Sigmoid colon (tissue), 7 donors: ENCODE measurements at places on chromosomes 7 and 10.
A peak's percentile ranks its signal among the peaks of the same experiment; 100 is the strongest.

- no peak for DNase-seq
Observed at GRCh38 chr10:79463578-79464496, 18.4 kb upstream of the ZCCHC24 start.

GRCh38 chr10:70560511-70560941, 42.0 kb downstream of the PRF1 start:
- peak; percentile 45 for DNase-seq

- no peak for DNase-seq
Observed at GRCh38 chr7:105355701-105356100, 33.0 kb downstream of the SRPK2 start.

GRCh38 chr7:53993224-53993623, 549.0 kb upstream of the VSTM2A start:
- no peak for DNase-seq

DNA sequence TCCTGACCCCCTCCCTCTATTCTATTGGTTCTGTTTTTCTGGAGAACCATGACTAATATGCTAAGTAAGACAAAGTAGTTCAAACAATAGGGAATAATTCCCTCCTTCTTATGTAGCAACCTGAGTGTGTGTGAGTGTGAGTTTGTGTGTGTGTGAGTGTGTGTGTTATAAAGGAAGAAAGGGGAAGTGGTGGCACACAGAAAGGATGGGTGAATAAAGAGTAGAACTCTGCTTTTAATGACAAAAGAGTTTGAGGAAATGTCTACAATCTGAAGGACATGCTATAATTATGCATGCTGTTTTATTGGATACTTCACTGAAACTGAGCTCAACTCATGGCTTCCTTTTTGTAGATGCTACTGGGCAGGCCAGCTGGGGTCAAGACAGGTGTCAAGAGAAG, 489.5 kb downstream of the REEP3 start:
- DNase-seq = no peak

DNA sequence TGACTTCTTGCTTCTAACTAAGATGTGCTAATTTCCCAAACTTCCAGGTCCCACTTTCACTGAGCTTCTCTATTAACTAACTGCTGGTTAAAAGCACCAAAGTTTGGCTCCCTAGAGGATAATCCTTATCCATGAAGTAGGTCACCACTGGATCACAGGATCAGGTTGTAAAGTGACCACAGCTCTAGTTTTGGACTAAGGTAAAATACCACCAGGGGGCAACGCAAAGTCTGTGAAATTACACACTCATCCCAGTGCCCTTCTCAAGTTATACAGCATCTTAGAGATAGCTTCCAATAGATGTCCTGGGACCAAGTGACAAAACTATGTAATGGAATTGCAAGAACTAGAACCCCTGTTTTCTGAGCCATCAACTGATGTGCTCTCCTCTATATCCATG, 116.4 kb upstream of the ASAH2 start:
- no peak for DNase-seq

GRCh38 chr10:92052088-92052487, 128.5 kb downstream of the BTAF1 start:
- DNase-seq = no peak

DNA sequence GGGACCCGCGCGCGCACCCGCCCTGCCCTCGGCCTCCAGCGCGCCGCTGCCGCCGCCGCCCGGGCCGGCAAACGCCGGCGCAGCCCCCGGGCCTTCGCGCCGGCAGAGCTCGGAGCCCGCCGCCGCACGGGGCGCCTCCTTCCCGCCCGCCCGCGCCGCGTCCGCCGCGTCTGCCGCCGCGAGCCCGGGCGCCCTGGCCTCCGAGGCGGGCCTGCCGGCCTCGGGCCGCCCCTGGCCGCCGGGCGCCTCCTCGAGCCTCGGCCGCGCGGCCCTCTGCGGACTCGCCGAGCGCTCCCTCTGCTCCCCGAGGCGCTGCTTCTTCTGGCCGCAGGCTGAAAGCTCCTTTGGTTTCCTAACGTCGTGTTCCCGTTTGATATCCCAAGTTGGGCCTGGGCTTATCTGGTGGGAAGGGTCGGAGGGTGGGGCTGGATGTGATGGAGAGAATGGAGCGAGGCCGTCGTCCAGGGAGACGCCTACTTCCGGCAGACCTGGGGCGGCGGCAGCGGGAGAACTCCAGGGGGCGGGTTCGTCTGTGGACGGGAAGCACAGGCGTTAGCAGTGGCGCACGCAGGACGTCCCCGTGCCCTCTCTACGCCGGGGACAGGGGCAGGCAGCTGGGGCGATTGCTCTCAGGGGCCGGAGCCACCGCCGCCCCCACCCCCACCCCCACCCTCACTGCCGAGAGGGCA, 221.0 kb downstream of the PHTF2 start:
- DNase-seq = peak; percentile 96

GRCh38 chr7:20089431-20089830, 127.8 kb downstream of the MACC1 start:
- no peak for DNase-seq

GRCh38 chr10:8576281-8576680, 521.8 kb downstream of the GATA3 start:
- DNase-seq = no peak
